Foreskin melanocyte (primary cell): ENCODE measurements at places on chromosomes 3 and 15.

GRCh38 chr3:72818092-72818773 is 30.0 kb downstream of the SHQ1 start:
- DNase-seq: no peak

GRCh38 chr3:183481582-183481981 is 53.2 kb upstream of the MCF2L2 start:
- no peak for DNase-seq

- DNase-seq: no peak
These were observed 123.0 kb downstream of the MEGF11 start for GRCh38 chr15:66130496-66131034.

DNA sequence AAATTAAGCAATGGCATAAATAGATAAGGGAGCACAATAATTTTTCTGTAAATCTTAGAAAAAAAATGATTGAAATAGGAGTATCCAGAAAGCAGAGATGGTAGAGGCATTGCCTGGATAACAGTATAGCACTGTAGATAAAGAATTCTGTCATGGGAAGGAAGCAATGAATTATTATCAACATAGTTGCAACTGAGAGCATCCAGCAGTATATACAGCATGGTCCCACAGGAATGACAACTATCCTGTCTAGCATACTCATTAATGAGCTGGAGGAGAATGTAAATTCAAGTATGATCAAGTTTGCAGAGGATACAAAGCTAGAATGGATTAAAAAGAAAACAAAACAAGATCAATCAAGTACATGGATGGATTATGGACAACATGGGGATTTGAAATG is 90.8 kb downstream of the DPH6 start:
- no peak for DNase-seq

GRCh38 chr3:171168086-171168485 is 141.6 kb upstream of the SLC2A2 start:
- peak; percentile 20 for DNase-seq

- no peak for DNase-seq
These were observed 41.1 kb downstream of the LIMD1 start for GRCh38 chr3:45635475-45636256.

DNA sequence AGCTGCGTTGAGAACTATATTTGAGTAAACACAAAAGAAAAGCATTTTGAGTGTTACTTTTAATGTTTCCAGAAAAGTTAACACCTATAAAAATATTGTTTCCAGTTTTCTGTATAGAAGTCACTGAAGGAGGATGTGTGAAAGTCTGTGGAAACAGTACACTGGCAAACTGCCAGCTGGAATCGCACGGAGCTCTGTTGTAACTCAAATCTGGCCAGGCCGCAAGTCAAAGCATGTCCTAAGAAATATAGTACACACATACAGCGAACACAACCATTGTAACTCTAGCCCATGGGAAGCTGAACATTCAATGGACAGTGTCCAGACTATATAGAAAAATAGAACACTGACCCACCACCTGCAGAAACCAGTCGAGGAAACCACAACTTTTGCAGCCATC is 657.2 kb downstream of the FHIT start:
- no peak for DNase-seq

DNA sequence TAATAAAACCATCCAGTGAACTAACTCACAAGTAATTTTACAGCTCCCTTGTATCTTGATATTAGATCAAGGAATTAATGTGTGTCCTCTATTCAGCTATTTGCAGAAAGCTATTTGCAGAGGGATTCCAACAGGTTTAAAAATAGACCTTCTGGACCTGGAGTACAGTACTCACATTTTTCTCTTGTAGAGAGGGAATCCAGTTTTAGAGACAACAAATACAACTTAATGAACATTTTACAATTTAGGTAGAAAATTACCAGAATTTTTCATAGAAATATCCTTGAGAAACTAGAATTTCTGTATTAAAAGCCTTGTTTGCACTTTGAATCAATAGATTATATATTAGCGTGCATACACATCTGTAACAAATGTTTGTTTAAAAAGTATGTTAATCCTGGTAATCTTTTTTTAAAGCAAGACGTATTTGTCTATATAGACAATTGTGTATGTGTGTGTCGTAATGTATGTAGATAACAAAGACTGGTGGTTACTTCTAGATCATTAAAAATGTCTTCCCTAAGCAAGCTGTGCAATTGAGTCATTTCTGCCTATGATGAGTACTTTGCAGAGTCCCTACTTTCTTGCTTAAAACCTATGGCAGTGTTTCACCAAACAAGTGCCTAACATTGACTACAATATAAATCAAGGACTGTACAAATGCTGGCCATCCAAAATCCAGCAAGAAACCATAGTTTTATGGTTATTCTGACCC is 57.9 kb downstream of the PPP2R3A start:
- no peak for DNase-seq

GRCh38 chr15:63013052-63013808 is 29.3 kb upstream of the TPM1 start:
- no peak for DNase-seq

- no peak for DNase-seq
These were observed 59.5 kb downstream of the SLC25A26 start for GRCh38 chr3:66280304-66280703.

DNA sequence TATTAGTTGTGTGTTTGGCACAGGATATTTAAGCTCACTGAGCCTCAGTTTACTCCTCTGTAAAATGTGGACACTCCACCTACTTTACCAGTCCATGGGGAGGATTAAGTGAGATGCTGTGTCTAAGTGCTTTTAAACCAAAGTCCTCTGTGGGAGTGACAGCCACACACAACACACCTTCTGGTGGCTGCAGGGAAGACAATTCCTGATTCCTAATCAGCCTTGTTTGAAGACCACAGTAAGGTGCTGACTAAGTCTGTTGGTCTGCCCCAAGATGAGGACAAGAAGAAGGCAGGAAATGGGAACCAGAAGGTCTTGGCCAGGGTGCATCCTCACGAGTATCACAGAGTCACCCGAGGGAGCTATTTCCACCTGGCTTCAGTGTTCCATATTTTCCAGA is 52.3 kb downstream of the EPHB1 start:
- DNase-seq: no peak

- DNase-seq: no peak
These were observed 115.5 kb downstream of the GADL1 start for GRCh38 chr3:30778933-30779332.

GRCh38 chr3:124422805-124423204 is 307.4 kb upstream of the UMPS start:
- no peak for DNase-seq

DNA sequence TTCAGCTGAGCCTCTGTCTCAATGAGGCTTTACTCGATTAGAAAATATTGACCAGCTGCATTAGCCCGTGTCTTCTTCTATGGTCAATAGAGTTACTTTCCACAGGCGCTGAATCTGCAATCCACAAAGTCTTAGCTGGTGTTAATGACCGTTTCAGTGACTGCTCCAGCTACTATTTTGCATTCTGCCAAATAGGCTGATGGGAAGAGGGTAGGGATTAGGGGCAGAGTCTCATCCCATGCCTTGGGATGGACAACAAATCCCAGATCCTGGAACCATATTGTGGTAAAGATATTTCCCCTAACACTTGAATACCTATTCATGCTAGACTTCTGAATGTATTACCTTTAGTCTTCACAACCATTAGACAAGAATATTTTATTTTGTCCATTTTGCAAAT is 29.5 kb upstream of the MAGI1 start:
- DNase-seq: no peak

DNA sequence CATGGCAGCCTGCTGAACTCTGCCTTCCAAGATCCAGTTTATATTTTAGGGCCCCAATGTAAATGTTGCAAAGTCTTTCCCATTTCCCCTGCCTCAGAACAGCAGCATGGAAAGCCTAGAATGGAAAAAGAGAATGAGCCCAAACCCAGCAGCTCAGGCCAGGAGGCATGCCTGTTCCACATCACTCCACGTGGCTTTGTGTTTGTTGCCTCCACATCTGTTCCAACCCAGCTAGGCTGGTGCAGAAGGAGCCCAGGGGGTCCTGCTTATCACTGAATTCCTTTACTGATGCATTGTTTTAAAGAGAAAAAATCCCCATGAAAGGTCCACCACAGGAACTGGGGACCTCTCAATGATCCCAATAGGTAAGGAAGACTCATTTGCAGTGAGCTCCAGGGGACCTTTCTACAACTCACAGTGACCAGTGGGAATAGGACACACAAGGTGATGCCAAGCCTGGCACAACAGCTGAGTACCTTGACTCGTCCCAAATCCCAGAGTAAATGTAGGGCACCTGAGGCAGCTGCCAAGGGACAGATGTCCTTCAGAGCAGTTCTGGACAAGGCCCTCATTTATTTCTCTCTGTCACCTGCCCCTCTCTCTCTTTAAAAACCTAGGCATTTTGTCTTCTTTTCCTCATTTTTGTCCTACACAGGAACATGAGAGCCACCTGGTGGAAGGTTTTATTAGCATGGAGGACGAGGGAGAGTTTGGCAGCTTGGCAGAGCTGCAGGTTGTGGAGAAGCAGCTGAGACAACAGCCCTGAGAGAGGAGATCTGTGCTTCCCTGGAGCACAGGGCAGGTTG is 41.7 kb upstream of the ADAMTS17 start:
- DNase-seq: no peak
